CD4-positive, alpha-beta T cell treated with Interleukin-15 for 4 hours (primary cell): ENCODE measurements at places on chromosomes 6 and 20.
A peak's percentile ranks its signal among the peaks of the same experiment; 100 is the strongest.

DNA sequence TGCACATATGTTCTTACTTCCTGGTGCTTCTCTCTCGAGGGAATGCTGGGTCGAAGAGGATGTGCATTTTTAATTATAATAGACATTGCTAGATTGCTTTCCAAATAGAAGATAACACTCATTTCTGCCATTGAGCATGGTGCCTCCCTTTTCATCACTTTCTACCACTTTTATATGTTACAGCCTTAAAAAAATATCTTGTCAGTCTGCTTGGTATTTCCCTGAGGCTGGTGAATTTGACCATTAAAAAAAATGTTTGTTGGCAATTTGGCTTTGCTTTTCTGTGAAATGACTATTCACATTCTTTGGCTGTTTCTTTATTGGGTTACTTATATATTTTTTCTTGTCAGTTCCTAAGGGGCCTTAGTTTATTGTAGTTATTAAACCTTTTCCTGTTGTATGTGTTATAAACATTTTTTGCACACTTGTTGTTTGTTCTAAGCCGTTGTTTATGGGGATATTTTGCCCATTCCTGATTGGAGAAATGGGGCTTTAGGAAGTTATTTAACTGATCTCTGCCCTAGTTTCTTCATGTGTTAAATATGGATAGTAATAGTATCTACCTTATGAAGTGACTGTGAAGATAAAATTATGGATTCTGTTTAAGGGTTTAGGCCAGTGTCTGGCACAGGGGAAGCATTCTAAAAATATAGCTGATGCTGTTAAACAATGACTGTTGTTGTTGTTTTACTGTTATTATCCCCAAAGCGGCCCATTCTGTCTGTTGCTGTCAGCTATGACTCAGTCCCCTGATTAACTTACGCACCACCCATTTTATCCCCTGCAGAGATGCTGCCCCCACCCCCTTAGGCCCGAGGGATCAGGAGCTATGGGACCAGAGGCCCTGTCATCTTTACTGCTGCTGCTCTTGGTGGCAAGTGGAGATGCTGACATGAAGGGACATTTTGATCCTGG lies 3.8 kb downstream of the DDR1 start:
- no peak for DNase-seq

GRCh38 chr6:135906972-135907465 lies 55.5 kb downstream of the PDE7B start:
- DNase-seq = no peak

DNA sequence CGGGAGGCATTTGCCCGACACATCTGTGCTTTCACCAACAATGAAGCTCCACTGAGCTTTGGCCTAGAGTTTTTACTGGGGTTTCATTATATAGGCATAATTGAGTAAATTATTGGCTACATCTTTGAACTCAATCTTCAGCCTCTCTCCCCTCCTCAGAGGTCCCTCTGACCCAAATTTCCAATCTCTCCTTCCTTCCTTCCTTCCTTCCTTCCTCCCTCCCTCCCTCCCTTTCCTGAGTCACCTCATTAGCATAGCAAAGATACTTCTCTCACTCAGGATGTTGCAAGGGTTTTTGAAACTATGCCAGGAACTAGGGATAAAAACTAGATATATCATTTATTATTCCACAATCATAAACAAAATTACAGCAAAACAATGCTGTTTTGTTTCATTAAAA lies 238.2 kb upstream of the PRND start:
- no peak for DNase-seq

- no peak for DNase-seq
Measured at GRCh38 chr6:86723729-86724128, 213.6 kb upstream of the HTR1E start.

GRCh38 chr20:43198607-43199006 lies 8.9 kb upstream of the PTPRT start:
- no peak for DNase-seq

DNA sequence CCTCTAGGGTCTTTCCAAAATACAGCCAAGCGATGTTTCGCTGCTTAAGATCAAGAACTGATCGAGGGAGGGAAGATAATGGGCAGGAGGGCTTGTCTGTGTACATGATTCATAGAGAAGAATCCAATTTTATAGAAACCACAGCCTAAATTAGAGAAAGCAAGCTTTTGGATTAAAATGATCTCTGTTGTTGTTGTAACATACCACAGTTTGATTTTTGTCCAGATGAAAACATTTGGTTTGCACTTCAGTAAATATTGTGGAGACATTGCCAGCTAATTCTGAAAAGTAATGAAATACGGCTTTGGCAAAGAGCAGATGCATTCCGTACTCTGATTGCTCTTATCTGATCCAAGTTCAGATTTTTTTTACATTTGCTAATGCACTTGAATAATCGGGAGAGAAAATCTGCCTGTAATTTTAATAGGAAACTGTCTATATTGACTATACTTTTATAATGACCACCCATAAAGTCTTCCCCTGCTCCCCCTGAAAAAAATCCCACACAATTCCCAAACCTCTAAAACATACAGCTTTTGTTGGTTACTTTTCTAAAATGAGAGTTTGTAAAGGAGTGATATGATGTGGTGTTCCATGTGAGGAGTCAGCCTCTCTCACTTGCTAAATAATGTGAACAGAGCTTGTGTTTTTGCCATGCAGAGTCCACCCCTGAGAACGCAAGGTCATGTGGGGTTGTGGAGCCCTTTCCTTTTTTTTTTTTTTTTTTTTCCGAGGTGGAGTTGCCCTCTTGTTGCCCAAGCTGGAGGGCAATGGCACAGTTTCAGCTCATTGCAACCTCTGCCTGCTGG lies 199.9 kb downstream of the DTNBP1 start:
- no peak for DNase-seq

GRCh38 chr6:16338577-16339264 lies 100.3 kb downstream of the GMPR start:
- DNase-seq = no peak

DNA sequence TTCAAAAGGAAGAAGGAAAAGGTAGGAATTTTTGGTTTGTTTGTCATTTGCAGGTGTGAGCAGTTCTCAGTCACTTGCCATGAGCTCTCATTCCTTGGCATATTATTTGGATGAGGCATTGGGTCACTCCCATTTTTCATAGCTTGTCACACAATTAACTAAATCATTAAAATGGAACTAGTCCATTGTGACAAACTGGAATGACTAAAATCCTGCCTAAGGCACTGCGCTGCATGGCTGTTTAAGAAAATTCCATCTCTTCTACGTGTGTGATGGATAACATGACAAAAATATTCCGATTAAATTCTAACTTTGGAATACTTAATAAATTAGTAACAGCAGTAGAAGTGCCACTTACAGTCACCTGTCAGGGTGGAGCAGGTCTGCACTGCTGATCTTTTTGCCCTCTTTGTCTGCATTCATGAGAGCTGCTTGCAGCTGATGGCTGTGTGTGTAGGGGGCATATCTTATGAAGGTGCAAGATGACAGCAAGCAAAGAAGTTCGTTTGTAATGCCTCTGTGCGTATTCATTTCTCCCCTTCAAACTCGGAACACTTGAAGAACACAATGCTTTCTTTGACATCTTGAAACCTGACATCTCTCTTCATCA lies 1292.6 kb upstream of the MAP3K7 start:
- no peak for DNase-seq

- DNase-seq = no peak
Measured at GRCh38 chr6:165891320-165891719, 228.3 kb upstream of the PDE10A start.

DNA sequence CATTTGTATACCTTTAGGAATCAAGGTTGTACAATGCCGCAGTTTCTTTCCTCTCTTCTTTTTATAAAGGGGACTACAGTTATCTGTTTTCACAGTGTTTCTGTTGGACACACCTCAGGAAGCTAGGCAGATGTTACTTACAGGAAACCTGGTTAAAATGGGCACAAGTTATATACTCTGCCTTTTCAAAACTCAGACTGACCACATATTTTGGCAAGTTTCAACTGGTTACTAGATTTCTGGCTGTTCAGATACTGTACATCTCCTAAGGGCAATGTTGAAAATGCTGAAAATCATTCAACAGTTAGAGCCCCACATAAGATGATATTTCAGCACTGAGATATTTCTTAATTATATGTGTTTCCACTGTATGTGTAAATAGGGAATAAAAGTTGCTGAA lies 92.5 kb upstream of the SLC35B3 start:
- DNase-seq = no peak

DNA sequence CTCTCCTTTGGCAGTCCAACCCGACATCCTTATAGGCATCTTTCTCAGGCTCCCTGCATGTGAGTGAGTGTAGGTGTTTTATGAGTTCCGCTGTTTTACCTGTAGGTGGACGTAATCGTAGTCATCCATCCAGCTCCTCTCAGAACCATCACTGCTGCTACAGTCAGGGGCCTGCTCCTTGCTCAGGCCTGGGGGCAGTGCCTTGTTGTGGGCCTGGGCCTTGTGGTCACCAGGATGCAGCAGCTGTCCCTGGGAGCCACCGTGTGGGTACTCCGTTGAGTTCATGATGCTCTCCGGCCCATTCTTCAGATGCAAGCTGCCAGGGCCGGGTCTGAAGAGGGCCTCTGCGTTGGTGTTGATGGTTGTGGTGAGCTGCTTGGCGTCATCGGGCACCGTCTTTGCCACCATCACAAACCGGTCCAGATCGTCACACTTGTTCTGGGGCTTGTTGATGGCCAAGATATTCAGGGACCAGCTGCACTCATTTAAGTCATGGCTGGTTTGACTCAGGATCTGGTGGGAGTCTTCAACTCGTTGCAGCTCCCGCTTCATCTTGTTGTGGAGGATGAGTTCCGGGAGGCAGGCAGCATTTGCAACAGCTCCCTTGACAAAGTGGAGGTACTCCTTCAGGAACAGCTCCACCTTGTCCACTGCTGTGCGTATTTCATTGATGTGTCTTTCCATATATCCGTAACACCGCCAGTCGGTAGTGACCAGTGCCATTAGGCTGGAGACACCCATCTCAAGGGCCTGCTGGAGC lies 42.4 kb downstream of the NEDD9 start:
- no peak for DNase-seq

DNA sequence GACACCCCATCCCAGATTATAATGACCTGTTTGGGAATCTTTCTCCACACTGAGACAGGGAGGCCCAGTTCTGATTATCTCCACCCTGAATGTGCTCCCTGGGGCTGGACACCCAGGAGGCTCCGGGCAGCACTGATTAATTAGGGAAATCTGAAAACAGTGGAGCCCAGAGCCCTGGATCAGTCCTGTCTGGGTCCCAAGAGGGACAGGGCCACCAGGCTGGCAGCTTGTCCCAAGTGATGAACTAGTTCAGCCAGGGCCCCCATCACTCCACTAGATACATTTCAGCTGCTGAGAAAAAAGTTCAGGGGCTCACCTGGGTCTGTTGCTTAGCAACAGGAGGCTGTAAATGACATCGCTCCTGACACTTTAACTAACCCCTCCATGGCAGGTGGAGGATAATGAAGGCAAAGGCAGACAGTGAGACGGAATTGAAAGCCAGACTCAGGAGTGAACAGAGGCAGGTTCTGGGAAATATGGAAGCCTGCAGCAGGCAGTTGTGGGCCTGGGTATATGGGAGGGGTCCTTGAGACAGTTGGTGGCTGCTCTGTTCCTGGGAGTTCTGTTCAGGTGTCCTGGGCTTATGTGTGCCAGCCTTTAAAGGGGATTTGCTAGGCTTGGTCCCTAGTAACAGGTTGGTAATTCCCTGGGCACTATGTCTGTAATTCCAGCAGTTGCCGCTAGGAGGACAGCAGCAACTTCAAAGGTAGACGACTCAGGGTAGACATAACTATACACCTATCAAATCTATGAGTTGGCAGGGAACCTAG lies 78.3 kb upstream of the CTNNBL1 start:
- peak; percentile 43 for DNase-seq

GRCh38 chr6:22296067-22296466 lies 769 bp downstream of the PRL start:
- no peak for DNase-seq

DNA sequence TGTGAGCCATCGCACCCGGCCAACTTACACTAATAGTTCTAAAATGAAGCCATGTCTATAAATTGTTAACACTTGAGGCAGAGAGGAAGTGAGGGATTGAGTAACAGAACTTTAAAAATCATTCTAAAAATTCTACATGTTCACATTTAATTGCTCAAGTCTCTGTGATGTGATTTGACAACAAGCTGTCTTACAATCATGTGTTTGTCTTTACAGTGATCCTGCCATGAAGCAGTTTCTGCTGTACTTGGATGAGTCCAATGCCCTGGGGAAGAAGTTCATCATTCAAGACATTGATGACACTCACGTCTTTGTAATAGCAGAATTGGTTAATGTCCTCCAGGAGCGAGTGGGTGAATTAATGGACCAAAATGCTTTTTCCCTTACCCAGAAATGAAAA lies 23.6 kb downstream of the GTF2H5 start:
- no peak for DNase-seq

DNA sequence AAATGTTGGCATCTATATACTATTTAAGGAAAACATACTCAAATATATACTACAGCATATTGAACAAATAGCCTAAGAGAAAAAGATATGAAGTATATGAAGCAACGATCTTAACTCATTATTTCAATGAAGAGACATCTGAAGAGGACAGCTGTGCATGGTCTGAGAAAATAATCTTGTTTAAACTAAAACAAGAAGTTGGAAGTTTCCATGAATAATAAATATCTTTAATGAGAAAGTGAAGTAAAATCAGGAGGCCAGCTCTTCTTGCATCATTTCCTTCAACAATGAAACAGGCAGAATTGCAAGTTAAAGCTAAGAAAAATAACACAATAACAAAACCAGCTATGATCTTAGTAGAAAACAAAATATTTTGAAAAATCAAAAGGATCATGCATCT lies 1265.4 kb upstream of the MAP3K7 start:
- DNase-seq = no peak

GRCh38 chr6:91632308-91632707 lies 1045.4 kb upstream of the MAP3K7 start:
- DNase-seq = no peak

DNA sequence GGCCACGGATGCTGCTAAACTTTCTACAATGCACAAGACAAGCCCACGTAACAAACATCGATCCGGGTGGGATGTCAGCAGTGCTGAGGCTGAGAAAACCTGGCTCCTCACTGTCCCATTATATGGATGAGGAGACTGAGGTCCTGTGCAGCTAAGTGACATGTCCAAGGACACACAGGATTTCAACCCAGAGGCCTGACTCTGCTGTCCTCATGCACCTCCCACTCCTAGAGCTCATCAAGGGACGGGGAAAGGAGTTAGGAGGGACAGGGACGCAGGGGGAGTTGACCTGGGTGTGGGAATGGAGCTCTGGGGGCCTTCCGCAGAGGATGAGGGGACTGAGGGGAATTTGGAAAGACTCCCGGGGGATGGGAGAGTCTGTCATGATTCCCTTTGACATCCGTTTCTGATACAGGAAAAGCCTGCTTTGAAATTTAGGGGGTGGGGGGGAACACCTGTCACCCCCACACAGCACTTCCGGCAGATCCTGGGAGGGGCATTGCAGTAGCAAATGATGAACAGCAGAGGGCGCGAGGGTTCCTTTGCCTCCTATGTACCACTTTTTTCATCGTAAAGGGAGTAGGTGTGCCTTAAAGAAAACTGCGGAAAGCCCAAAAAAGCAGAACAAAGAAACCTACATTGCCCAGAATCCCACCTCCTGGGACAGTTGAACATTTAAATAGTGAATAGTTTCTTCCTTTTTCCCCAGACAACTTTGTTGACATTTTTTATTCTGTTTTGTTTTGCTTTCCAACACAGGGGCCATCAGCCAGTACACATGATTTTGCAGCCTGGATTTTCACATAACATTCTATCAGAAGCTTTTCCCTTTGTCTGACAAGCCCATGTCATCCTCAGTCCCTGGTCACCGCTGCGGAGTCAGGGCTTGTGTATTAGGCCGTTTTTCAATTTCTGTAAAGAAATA lies 48.6 kb downstream of the SLC2A10 start:
- peak; percentile 47 for DNase-seq
